ENCODE measurements at places on chromosomes 4 and X. TPM values are rescaled to one million over a fixed set of nuclear protein-coding genes. Genes with fewer than 3 reads are reported as not detected.

Gene SPANXA1
- not detected for polyA plus RNA-seq

Gene MAGED4
- polyA plus RNA-seq: 0.06 TPM

Gene NSUN7
- 0.21 TPM for polyA plus RNA-seq

Gene TREX2
- 0.13 TPM for polyA plus RNA-seq

Gene AFM
- 232 TPM for polyA plus RNA-seq

Gene PROM1
- polyA plus RNA-seq: 3.6 TPM

Gene GPR119
- not detected for polyA plus RNA-seq

Gene GABRB1
- not detected for polyA plus RNA-seq

- DNase-seq: no peak
Measured at GRCh38 chr4:185865901-185866328, 53.9 kb upstream of the SORBS2 start.

DNA sequence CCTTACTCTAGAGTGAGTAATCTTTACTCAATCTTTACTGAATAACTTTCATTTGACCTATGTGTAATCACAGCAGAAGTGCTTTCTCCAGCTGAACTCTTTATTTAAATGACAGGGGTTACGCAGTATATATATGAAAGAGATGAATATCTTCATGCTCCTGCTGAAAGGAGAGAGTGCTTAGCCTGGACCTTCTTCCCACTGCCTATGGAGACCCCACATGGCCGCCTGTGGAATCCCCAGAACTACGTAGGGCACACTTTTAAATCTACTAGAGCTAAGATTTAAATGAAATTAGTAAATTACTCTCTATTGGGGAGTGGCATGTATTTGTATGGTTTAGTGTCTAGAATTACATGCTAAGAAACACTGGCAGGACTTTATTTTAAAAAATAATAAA, 391.2 kb downstream of the ANKRD50 start:
- DNase-seq: no peak

DNA sequence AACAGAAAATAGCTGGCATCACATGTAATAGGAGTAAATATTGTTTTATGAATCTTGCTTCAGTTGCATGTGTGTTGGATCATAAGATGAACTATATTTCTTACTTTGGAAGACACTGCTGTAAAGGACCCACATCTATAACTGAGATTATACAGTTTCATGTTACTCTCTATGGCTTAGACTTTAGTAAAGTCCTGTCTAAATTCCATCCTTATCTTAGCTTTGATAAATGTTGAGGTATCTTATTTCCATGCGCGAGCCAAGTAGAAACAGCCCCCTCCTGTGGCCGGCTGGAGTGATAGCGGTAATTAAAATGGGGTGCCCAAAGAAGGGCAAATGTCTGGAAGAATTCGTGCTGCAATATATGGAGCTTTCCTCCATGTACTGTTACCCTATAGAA, 43.0 kb downstream of the CCDC158 start:
- DNase-seq: no peak

- no peak for DNase-seq
Measured at GRCh38 chr4:140253556-140254027, 99.6 kb upstream of the MAML3 start.

GRCh38 chr4:119131164-119131563, 4.5 kb upstream of the MYOZ2 start:
- no peak for DNase-seq

DNA sequence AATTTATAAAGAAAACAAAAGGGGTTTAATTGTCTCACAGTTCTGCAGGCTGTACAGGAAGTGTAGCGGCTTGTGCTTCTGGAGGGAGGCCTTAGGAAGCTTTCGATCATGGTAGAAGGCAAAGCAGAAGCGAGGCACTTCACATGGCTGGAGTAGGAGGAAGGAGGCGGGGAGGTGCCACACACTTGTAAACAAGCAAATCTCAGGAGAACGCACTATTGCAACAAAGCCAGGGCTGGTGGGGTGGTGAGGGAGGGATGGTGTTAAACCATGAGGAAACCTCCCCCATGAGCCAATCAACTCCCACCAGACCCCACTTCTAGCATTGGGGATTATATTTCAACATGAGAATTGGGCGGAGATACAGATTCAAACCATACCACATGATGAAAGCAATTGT, 1116.3 kb downstream of the FAT4 start:
- DNase-seq: no peak

DNA sequence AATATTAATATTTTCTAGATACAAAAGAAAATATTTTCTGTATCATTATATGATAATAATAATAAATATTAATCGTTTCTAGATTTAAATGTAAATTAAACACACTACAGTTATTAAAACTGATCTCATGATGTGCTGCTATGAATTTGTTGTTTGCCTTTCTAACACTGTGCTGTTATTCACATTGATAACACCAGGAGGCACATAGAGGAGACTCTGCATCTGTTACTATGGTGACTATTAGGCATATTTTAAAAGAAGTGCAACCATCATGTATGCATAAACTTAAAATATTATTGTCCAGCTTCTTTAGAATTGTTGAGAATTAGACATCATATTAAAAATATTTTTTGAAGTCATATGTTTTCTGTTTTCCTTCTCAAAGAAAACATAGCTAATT, 11.8 kb upstream of the PDGFC start:
- no peak for DNase-seq

- no peak for DNase-seq
Measured at GRCh38 chr4:100348473-100348872, 158.2 kb upstream of the DDIT4L start.

DNA sequence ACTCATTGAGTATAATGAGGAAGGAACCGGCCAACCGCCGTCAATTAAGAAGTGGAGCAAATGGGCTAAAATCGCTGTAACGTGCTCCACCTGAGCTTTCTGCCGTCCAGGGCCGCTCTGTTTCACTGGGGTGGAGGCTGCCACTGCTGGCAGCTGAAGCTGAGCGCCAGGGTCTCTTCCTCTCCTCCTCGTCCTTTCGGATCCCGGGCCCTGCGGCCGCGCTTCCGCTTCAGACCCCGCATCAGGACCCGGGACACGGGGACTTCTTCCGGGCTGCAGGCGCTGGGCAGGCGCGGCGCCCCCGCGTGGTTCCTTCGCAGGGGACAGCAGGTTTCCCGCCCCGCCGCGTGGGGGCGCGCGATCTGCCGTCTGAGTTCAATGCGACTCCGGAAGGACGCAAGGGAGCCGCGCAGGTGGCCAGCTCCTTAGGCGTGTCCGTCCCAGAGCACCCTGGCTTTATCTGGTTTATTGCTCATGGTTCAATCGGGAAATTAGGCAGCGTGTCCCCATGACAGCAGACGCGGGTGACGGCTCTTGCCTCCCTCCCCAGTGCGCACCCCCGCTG, 519.8 kb downstream of the TRIML1 start:
- no peak for DNase-seq

- no peak for DNase-seq
Measured at GRCh38 chr4:3725936-3726870, 40.0 kb upstream of the ADRA2C start.

DNA sequence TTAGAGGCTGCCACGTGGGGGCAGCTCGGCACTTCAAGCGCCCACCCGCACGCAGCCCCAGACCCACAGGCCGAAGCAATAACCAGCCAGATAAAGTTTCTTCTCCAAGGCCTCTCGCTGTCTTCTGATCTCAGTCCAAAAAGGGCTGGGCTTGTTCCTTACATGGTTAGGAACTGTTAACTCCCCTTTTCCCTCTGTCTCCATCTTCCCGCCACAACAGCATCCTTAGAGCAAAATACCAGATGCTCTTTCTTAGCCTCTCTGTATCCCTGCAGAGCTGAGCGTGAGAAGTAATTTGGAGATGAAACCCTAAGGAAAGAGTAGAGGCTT, 23.4 kb upstream of the KIAA1210 start:
- no peak for DNase-seq

- no peak for DNase-seq
Measured at GRCh38 chr4:38466401-38466800, 197.6 kb upstream of the KLF3 start.

- DNase-seq: no peak
Measured at GRCh38 chrX:44235534-44235933, 107.9 kb downstream of the EFHC2 start.

DNA sequence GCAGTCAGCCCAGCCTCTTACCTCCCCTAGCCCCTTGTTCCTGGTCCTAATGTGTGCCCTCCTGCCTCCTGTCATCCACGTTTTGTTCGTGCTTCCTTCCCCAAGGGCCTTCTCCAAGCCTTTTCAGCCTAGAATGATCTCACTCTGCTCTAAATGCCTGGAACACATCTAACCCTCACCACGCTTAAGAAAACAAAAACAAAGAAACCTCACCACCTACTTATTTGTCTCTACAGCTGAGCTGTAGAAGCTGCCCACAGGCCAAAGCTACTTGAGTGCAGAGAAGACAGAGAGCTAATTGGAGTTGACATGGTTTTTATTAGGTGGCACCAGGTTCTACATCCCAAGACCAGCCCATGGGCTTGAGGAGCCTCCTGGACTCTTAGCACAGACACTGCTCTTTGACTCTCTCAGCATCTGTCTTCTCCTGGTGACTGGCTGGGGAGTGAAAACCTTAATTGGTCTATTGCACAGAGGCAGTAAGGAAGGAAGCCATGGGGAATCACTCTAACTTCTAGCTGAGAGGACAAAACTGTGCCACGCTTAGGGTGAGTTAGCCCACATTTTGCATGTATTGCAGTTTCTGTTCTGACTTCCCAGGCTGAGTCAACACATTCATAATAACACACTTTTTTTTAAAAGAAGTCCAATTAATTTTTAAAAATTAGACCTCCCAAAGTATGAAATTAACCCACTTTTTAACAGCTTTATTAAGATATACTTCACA, 52.3 kb upstream of the PDK3 start:
- no peak for DNase-seq

GRCh38 chr4:11293866-11294265, 134.8 kb downstream of the HS3ST1 start:
- DNase-seq: no peak

- DNase-seq: no peak
Measured at GRCh38 chr4:5118091-5118786, 67.0 kb downstream of the STK32B start.

- DNase-seq: peak; percentile 34
Measured at GRCh38 chrX:154918060-154918483, 31.9 kb downstream of the F8A1 start.

GRCh38 chrX:129593137-129593536, 53.1 kb downstream of the OCRL start:
- DNase-seq: no peak

DNA sequence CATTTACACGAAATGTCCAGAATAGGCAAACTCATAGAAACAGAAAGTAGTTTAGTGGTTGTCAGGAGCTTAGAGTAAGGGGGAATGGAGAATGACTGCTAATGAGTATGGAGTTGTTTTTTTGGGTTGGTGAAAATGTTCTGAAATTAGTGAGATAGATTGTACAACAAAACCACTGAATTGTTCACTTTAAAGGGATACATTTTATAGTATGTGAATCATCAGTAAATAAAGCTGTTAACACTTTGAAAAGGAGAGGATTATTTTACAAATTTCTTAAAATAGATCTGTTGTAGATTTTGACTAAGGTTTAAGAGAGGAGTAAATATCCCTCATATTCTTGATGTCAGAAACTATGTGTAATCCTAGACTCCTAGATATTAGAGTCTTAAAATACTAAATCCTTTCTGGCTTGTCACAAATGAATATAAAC, 82.7 kb downstream of the RAPGEF2 start:
- DNase-seq: no peak
